ENCODE measurements at places on chromosomes 16 and 17. TPM values are rescaled to one million over a fixed set of nuclear protein-coding genes. Genes with fewer than 3 reads are reported as not detected.
A peak's percentile ranks its signal among the peaks of the same experiment; 100 is the strongest.

- no peak for DNase-seq
- no peaks in the 10 kb centered on the region for H3K36me3 ChIP-seq
- H3K27me3 ChIP-seq, result no peaks in the 10 kb centered on the region
- no peak overlapping the region for H3K27ac ChIP-seq
- no peak overlapping the region for H3K4me3 ChIP-seq
These were observed 743.1 kb downstream of the KCNJ18 start for GRCh38 chr17:22435231-22435974.

Gene ZFPM1
- total RNA-seq, result 9.3 TPM

Gene HBQ1
- not detected for total RNA-seq

DNA sequence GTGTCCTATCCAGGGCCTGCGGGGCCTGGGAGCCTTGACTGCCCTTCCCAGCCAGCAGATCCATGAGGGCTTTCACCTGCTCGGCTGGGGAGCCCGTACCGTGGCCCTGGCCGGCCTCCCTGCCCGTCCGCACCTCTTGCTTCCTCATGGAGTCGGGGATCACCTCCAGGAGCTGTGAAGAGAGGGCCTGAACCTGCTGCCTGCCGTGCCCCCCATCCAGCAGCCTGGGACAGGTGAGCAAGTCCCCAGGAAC is 12.4 kb downstream of the NLRC3 start:
- no peaks in the 10 kb centered on the region for H3K27me3 ChIP-seq
- no peak for DNase-seq
- no peak overlapping the region for H3K4me3 ChIP-seq
- H3K36me3 ChIP-seq, result no peaks in the 10 kb centered on the region
- no peak overlapping the region for H3K27ac ChIP-seq
- no peaks in the 10 kb centered on the region for H3K4me1 ChIP-seq

- no peaks in the 10 kb centered on the region for H3K4me1 ChIP-seq
- no peak overlapping the region for H3K27ac ChIP-seq
- H3K27me3 ChIP-seq, result no peaks in the 10 kb centered on the region
- H3K4me3 ChIP-seq, result no peak overlapping the region
- no peaks in the 10 kb centered on the region for H3K36me3 ChIP-seq
These were observed 17.3 kb downstream of the RABEP1 start for GRCh38 chr17:5299383-5299782.

DNA sequence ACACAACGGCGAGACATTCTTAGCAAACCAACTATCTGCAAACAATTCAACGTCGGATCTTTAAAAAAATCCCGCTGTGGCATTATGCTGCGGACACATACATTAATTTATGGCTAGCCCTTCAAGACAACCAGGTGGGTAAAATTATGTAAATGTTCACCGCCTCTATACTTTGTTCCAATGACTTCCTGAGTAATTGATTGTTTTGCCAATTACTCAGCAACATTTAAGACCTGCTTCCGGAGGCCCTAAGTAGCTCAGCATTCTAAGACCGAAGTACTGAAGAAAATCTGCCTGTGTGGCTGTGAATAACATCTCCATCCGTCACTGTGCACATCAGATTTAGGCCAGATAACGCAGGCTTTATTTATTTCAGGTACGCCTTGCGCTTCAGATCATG is 23.3 kb downstream of the QPRT start:
- DNase-seq, result no peak
- no peaks in the 10 kb centered on the region for H3K36me3 ChIP-seq
- H3K4me3 ChIP-seq, result no peak overlapping the region
- H3K4me1 ChIP-seq, result peaks cover 2% of the 10 kb centered on the region

GRCh38 chr17:48442819-48443218 is 12.8 kb upstream of the SKAP1 start:
- H3K36me3 ChIP-seq, result no peaks in the 10 kb centered on the region
- no peak for DNase-seq
- peaks cover 13% of the 10 kb centered on the region for H3K27me3 ChIP-seq
- H3K4me1 ChIP-seq, result no peaks in the 10 kb centered on the region

Gene PLEKHM1
- 60.4 TPM for total RNA-seq

Gene CNTNAP1
- 1.1 TPM for total RNA-seq

DNA sequence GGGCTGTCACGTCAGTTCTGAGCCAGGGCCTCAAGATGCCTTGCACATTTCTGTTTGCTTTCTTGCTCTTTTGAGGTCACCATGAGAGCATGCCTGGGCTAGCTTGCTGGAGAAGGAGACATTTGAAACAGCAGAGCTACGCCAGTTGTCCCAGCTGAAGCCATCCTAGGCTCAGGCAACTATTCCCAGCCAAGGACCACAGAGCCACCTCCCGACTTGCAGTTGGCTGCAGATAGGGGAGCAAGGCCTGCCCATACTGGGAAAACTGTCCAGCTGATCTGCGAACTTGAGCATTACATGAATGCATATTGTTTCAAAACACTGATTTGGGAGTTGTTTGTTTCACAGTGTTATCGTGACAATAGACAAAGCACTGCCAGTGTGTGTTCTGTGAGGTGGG is 340.8 kb downstream of the XYLT1 start:
- no peaks in the 10 kb centered on the region for H3K4me1 ChIP-seq
- no peak overlapping the region for H3K4me3 ChIP-seq
- no peak for DNase-seq
- peaks cover 31% of the 10 kb centered on the region for H3K36me3 ChIP-seq
- H3K27ac ChIP-seq, result no peak overlapping the region
- H3K27me3 ChIP-seq, result no peaks in the 10 kb centered on the region

- H3K4me3 ChIP-seq, result no peak overlapping the region
- H3K27ac ChIP-seq, result no peak overlapping the region
- DNase-seq, result no peak
These were observed 102.7 kb upstream of the NOL11 start for GRCh38 chr17:67615011-67615561.

GRCh38 chr17:13387952-13388351 is 213.8 kb downstream of the HS3ST3A1 start:
- H3K4me3 ChIP-seq, result no peak overlapping the region
- no peak for DNase-seq
- H3K4me1 ChIP-seq, result peaks cover 4% of the 10 kb centered on the region
- H3K36me3 ChIP-seq, result no peaks in the 10 kb centered on the region

Gene PTGES3L
- total RNA-seq, result not detected

Gene SPATA20
- 39.8 TPM for total RNA-seq

GRCh38 chr16:79137426-79137939 is 463.1 kb downstream of the MAF start:
- H3K36me3 ChIP-seq, result no peaks in the 10 kb centered on the region
- H3K27me3 ChIP-seq, result no peaks in the 10 kb centered on the region
- DNase-seq, result no peak
- no peak overlapping the region for H3K4me3 ChIP-seq
- H3K4me1 ChIP-seq, result no peaks in the 10 kb centered on the region

Gene ALKBH5
- total RNA-seq, result 67.1 TPM

Gene MYL4
- total RNA-seq, result not detected

DNA sequence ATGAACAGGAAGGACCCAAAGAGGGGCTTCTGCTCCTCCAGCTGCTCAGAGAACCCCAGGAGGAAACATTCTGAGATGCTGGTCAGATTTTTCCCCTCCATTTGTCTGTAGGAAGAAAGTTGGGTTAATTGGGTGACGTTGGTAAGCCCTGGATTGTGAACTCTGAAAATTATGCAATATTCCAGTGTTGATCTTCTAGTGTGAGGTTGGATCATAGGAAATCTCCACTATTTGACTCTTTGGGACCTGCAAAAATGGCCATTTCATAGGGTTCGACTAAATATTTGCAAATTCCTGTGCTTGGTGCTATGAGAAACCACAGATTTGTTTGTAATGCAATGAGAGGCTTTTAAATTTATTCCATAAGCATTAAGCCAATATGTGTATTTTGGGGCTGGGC is at the start of gene OR1G1:
Gene OR1G1 (minus strand): TSS at position 101 of the 400 bp plus-strand sequence. CDS start 0 bp downstream, at position 101.
- H3K4me1 ChIP-seq, result no peaks in the 10 kb centered on the region
- no peaks in the 10 kb centered on the region for H3K36me3 ChIP-seq
- no peak within 1 kb of the TSS for H3K4me3 ChIP-seq
- no peak for DNase-seq
- H3K27me3 ChIP-seq, result peaks cover 17% of the 10 kb centered on the region
- no peak within 1 kb of the TSS for H3K27ac ChIP-seq

GRCh38 chr17:11644265-11645212 is 46.3 kb downstream of the DNAH9 start:
- no peaks in the 10 kb centered on the region for H3K36me3 ChIP-seq
- DNase-seq, result peak; percentile 68
- H3K4me1 ChIP-seq, result peaks cover 7% of the 10 kb centered on the region
- no peaks in the 10 kb centered on the region for H3K27me3 ChIP-seq

Gene TEDC2
- 2.2 TPM for total RNA-seq

DNA sequence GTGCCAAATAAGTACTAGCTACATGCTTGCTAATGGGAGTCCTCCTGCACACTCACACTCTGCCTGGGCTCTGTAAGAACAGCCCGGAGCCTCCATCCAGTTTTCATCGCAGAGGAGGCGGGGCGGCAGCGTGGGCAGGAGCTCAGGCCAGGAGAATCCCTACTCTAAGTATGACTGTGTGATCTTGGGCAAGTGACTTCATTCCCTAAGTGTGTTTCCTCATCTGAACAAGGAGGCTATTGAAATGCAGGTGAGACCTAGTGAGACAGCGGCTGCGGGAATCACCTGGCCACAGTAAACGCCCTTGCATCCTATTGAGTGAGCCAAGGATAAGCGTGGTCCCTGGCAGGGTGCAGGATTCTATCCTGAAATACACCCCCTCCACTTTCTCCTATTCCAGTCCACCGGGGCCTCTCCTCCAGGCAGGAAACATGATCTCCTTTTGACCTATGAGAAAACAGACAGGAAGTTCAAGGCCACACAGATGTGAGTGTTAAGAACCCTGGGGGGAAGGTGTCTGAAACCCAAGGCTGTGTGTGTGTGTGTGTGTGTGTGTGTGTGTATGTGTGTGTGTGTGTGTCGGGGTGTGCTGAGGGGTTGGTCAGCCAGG is 5.2 kb upstream of the RAI1 start:
- no peak overlapping the region for H3K27ac ChIP-seq
- H3K4me3 ChIP-seq, result no peak overlapping the region
- no peak for DNase-seq
- no peaks in the 10 kb centered on the region for H3K36me3 ChIP-seq

Gene CES1
- 3.9 TPM for total RNA-seq

DNA sequence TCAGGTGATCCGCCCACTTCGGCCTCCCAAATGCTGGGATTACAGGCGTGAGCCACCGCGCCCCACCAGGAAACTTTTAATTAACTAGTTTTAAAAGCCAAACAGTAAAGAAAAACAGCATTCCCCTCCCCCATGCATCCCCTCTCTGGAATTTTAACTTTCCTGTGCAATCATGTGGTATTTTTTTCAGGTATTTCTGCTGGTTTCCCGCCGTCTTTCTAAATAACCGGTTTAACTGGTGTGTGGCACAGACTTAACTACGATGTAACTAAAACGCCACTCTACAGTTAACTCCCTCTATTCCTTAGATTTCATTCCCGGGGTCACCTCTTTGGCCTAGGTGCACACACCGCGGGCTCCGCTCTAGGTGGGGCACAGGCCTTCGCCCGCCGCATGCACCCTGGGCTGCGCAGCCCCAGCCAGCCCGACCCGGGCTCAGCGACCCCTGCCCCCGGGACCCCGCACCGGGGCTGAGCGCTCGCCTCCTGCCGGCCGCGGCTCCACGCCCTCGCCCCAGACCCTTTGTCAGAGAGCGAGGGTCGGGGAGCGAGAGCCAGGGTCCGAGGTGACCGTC is 15.1 kb upstream of the UTP6 start:
- H3K4me3 ChIP-seq, result peak overlapping the region; percentile 33
- peaks cover 4% of the 10 kb centered on the region for H3K4me1 ChIP-seq
- H3K36me3 ChIP-seq, result no peaks in the 10 kb centered on the region
- DNase-seq, result no peak

GRCh38 chr16:69293401-69293800 is 17.7 kb upstream of the VPS4A start:
- H3K27me3 ChIP-seq, result no peaks in the 10 kb centered on the region
- no peak overlapping the region for H3K4me3 ChIP-seq
- no peaks in the 10 kb centered on the region for H3K4me1 ChIP-seq
- DNase-seq, result no peak

DNA sequence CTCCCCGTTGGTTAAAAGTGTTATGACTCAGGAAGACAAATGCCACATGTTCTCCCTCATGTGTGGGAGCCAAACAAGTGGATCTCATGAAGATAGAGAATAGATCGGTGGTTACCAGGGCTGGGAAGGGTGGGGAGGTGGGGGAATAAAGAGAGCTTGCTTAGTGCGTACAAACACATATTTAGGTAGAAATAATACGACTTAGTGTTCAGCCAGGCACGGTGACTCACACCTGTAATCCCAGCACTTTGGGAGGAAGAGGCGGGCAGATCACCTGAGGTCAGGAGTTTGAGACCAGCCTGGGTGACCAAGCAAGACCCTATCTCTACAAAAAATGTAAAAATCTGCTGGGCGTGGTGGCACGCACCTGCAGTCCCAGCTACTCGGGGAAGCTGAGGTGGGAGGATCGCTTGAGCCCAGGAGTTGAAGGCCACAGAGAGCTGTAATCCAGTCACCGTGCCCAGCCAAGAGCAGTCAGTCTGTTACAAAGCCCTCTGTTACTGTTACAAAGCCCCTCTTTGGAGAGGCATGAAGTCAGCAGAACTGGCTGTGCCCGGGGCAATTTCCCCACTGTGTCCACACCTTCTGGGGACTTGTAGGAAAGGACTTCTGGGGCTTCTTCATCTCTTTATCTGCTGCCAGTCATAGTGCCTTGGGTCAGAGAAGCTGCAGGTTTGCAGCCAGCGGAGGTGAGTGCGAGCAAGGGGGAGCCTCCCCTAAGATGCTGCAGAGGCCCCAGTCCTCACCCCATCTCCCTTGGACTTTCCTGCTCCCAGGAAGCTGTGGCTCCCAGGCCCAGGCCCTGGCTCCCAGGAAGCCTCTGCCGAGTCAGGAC is 4.3 kb upstream of the ALDH3A1 start:
- peak overlapping the region; percentile 77 for H3K27ac ChIP-seq
- H3K36me3 ChIP-seq, result no peaks in the 10 kb centered on the region
- H3K4me1 ChIP-seq, result peaks cover 52% of the 10 kb centered on the region
- no peak for DNase-seq

Gene ALOX12
- total RNA-seq, result 26.1 TPM

DNA sequence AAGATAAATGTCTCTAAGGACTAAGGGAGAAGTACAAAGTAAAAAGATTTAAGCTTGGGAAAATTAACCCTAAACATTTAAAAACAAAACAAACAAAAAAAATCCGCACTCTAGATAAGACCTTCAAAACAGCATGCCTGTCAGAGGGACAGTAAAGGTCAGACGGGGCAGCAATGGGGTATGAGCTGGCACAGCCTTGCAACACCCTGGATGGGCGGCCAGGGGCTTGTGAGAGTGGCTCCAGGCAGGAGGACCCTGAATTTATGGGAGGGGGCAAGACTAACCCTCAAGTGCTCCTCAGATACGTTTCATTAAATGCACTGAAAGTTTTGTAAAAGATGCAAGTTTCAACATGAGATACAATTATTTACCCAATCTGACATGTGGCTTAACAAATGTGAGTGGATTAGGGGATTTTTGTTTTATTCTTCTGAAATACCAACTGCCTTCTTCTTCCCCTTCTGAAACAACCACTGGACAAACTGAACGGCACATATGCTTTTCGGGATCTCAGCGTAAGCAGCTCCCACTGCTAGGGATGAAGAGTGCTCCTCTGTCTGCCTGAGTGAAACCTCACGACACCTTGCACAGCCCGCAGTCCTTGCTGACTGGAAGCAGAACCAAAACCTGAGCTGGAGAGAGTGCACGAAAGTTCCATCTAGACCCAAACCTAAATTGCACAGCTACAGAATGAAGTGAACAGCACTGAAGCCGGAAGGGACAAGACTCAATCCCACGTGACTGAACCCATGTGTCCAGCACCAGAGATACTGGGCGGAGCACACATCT is 128.4 kb downstream of the ANKRD11 start:
- H3K4me3 ChIP-seq, result no peak overlapping the region
- peaks cover 84% of the 10 kb centered on the region for H3K4me1 ChIP-seq
- no peaks in the 10 kb centered on the region for H3K36me3 ChIP-seq
- H3K27ac ChIP-seq, result peak overlapping the region; percentile 27
- no peaks in the 10 kb centered on the region for H3K27me3 ChIP-seq
- no peak for DNase-seq

Gene CTF1
- total RNA-seq, result 0.78 TPM

GRCh38 chr17:40841246-40841645 is 18.8 kb upstream of the KRT10 start:
- H3K36me3 ChIP-seq, result no peaks in the 10 kb centered on the region
- H3K4me3 ChIP-seq, result no peak overlapping the region
- no peak overlapping the region for H3K27ac ChIP-seq
- no peaks in the 10 kb centered on the region for H3K4me1 ChIP-seq

Measured in suprapubic skin (tissue), 4 donors.